ENCODE measurements at places on chromosomes 3 and 15.

DNA sequence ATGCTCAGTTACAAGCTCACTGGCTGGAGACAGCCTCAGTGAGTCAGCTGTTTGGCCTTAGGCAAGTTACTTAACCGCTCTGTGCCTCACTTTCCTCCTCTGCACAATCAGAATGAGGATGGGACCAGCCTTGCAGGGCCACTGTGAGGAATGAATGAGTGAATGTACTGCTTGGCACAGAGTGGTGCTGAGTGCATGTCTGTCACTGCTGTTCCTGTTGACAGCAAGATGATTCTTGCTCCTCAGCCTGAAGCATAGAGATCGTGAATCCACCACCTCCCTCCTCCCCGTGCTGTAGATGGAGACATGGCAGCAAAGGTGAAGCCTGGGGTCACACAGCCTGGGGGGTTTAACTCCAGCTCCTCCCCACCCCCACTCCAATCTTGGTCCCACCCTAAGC is 14.6 kb upstream of the GRIP2 start:
- no peak for DNase-seq

- DNase-seq = no peak
Observed at GRCh38 chr3:121557426-121557934, 10.3 kb upstream of the ARGFX start.

GRCh38 chr15:43867096-43867495 is 40.3 kb downstream of the WDR76 start:
- DNase-seq = no peak

DNA sequence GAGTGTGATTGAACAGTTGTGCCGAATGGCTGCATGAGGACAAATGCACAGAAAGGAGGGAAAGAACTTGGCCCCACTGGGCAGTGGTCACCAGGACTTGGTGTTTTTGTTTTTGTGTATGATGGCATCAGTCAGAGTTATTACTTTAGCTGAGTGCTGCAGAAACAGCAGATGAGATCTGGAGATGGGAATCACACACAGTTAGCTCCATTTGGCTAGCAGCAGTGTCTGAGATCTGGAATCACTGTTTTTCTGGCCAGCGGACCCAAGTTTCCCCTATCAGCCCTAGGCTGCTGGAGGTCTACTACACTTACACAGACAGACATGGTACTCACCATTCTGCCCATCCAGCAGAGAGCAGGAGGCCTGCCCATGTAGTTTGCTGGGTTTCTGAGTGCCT is 45.9 kb upstream of the APEH start:
- DNase-seq = no peak

DNA sequence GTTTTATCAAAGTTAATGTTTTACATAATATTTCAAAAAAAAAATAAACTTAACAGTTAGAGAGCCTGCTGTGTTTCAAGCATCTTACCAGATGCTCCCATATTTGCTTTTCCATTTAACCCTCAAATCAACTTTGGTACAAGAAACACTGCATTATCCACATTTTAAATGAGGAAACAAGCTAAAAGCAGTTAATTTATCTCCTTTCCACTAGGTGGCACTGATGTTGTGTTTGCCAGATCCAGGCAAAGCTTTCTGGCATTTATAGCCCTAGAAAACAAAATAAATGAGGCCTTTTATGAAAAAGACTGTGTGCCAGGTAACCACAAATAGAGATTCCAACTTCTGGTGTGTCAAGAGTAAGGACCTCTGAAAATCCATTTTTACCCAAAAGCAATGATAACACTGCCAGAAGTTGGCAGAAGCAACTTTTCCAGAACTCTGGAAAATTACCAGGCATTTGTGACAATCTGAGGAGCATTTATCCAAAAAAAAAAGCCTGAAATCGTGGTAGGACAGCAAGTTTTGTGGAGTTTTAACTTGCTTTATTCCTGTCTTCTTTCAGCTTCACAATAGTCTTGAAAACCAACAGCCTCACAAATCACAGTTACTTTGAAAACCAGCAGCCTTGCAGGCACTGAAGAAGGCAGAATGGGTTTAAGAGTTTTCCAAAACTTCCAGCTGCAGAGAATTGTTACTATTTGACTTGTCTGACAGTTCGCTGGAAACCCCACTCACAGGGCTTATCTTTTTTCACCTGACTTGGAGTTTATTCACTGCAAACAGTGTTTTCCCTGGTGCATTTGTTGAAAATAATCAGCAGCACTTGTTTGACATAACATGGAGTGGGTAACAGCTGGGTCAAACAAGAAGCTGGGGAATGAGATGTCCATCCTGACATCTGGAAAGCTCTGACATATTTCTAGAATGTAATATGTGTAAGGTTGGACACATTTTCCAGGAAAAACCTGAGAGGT is 9.2 kb downstream of the FAM162A start:
- peak; percentile 50 for DNase-seq

GRCh38 chr3:48798998-48799397 is 48.7 kb downstream of the PRKAR2A start:
- no peak for DNase-seq

- DNase-seq = no peak
Observed at GRCh38 chr3:7843441-7843840, 658.2 kb upstream of the LMCD1 start.

- DNase-seq = no peak
Observed at GRCh38 chr15:62880278-62880677, 162.3 kb upstream of the TPM1 start.
